ENCODE measurements at places on chromosomes 11 and 22.

GRCh38 chr22:37624876-37625275 lies 14.6 kb upstream of the SH3BP1 start:
- H3K4me3 ChIP-seq, result peak overlapping the region; percentile 79
- peaks cover 13% of the 10 kb centered on the region for H3K36me3 ChIP-seq
- DNase-seq, result no peak
- H3K27ac ChIP-seq, result peak overlapping the region; percentile 95
- no peaks in the 10 kb centered on the region for H3K27me3 ChIP-seq

DNA sequence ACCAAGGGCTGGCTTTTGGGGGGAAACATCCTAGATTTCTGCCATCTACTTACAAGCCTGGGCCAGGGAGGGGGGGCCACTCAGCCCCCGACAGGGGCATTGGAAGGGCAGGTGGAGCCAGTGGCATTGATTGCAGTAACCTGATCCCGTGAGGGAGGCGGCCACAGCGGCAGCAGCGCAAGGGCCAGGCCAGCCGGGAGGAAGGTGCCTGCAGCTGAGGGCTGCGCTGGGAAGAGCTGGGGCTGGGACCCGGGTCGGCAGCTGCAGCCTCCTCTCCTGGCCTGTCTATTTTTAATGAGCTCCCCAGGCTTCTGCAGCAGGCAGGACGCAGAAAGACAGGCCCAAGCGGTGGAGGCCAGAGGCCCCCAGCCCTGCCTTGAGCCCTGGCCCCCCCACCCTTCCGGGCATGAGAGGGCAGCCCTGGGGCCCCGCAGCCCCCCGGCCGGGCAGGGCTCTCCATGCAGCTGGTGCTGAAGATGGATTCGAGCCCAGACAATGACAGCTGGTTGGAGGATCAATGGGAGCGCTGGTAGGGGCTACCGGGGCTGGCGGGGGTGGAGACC lies 10.6 kb downstream of the FREY1 start:
- no peak overlapping the region for H3K4me3 ChIP-seq
- peaks cover 65% of the 10 kb centered on the region for H3K27me3 ChIP-seq
- DNase-seq, result no peak
- H3K27ac ChIP-seq, result no peak overlapping the region
- H3K36me3 ChIP-seq, result peaks cover 11% of the 10 kb centered on the region

- no peak overlapping the region for H3K27ac ChIP-seq
- H3K4me1 ChIP-seq, result peaks cover 17% of the 10 kb centered on the region
- H3K36me3 ChIP-seq, result peaks cover 6% of the 10 kb centered on the region
Measured at GRCh38 chr22:37259540-37260029, 15.5 kb upstream of the RAC2 start.

DNA sequence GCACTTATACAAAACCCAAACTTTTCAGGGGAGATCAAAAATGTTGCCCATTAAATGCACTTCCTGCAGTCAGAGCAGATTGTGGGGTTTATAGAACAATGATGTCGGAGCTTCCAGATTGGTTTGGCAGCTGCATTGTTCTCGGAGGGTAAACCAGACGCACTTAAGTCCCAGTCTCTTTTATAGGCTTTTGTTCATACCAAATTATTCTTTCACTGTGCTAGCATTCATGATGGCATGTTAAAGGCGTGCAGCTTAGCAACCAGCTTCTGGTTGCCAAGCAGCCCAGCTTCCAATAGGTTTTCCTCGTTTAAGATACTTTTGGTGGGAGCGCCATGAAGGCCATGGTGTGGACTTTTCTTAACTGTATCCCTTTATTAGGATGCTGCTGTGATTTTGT lies 40.9 kb downstream of the ZC3H12C start:
- DNase-seq, result no peak
- no peaks in the 10 kb centered on the region for H3K4me1 ChIP-seq
- no peak overlapping the region for H3K4me3 ChIP-seq
- no peaks in the 10 kb centered on the region for H3K36me3 ChIP-seq

GRCh38 chr11:36627006-36627405 lies 29.0 kb upstream of the RAG2 start:
- peaks cover 55% of the 10 kb centered on the region for H3K27me3 ChIP-seq
- H3K27ac ChIP-seq, result no peak overlapping the region
- H3K36me3 ChIP-seq, result no peaks in the 10 kb centered on the region
- no peak for DNase-seq

- no peak overlapping the region for H3K4me3 ChIP-seq
- no peaks in the 10 kb centered on the region for H3K4me1 ChIP-seq
- H3K36me3 ChIP-seq, result peaks cover 3% of the 10 kb centered on the region
- no peak overlapping the region for H3K27ac ChIP-seq
- H3K27me3 ChIP-seq, result no peaks in the 10 kb centered on the region
- no peak for DNase-seq
Measured at GRCh38 chr11:81674211-81674610, 1059.5 kb downstream of the FAM181B start.

GRCh38 chr11:36465449-36466163 lies 44.5 kb downstream of the TRAF6 start:
- no peaks in the 10 kb centered on the region for H3K27me3 ChIP-seq
- H3K27ac ChIP-seq, result peak overlapping the region; percentile 80
- no peak for DNase-seq
- peaks cover 27% of the 10 kb centered on the region for H3K4me1 ChIP-seq
- no peak overlapping the region for H3K4me3 ChIP-seq
- H3K36me3 ChIP-seq, result peaks cover 34% of the 10 kb centered on the region

DNA sequence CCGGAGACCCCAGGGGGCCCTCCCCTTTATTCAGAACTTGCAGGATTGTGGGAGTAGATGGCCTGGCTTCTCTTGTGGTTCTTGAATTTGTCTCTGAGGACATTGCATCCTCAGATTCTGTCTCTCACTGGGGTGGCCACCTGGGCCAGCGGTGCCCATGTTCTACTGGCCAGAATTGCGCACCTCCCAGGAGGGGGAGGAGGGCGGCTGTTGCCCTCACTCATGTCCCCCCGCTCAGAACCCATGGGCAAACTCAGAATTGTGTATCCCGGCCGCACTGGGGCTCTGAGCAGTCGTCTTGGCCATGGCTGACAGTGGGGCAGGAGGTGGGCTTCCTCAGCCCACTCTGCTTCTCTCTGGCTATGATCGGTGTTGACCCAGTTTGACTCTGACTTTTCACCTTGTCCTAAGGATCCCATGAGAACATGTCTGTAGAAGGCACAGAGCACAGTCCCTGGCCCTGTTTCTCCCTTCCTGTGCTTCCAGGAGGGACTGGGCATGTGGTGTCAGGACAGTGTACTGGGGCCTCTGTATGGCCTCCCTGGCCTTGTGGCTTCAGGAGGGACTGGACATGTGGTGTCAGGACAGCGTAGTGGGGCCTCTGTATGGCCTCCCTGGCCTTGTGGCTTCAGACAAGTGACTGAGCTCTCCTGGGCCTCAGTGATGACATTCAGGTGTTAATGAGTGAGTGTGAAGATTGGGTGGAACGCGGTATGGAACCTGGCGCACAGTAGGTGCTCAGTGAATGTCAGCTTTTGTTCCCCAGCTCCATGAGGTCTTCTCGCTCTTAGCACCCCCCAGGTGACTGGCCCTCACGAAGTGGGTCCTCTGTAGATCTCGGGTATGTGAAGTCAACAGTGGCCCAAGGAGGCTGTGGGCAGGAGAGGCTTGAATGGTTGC lies 99.3 kb downstream of the TBC1D22A start:
- peaks cover 35% of the 10 kb centered on the region for H3K4me1 ChIP-seq
- H3K27ac ChIP-seq, result no peak overlapping the region
- peaks cover 4% of the 10 kb centered on the region for H3K36me3 ChIP-seq

GRCh38 chr11:31303644-31304180 lies 65.8 kb downstream of the DCDC1 start:
- DNase-seq, result no peak
- no peak overlapping the region for H3K27ac ChIP-seq
- no peak overlapping the region for H3K4me3 ChIP-seq
- H3K27me3 ChIP-seq, result peaks cover 16% of the 10 kb centered on the region
- no peaks in the 10 kb centered on the region for H3K36me3 ChIP-seq

GRCh38 chr11:104997288-104997687 lies 25.7 kb downstream of the CASP5 start:
- peaks cover 16% of the 10 kb centered on the region for H3K4me1 ChIP-seq
- H3K27ac ChIP-seq, result no peak overlapping the region
- no peaks in the 10 kb centered on the region for H3K27me3 ChIP-seq
- H3K36me3 ChIP-seq, result no peaks in the 10 kb centered on the region
- DNase-seq, result no peak

- peaks cover 44% of the 10 kb centered on the region for H3K36me3 ChIP-seq
- peak; percentile 72 for DNase-seq
- H3K4me3 ChIP-seq, result peak overlapping the region; percentile 80
- no peaks in the 10 kb centered on the region for H3K27me3 ChIP-seq
- H3K4me1 ChIP-seq, result peaks cover 89% of the 10 kb centered on the region
Measured at GRCh38 chr11:128725630-128726319, 31.9 kb downstream of the FLI1 start.

DNA sequence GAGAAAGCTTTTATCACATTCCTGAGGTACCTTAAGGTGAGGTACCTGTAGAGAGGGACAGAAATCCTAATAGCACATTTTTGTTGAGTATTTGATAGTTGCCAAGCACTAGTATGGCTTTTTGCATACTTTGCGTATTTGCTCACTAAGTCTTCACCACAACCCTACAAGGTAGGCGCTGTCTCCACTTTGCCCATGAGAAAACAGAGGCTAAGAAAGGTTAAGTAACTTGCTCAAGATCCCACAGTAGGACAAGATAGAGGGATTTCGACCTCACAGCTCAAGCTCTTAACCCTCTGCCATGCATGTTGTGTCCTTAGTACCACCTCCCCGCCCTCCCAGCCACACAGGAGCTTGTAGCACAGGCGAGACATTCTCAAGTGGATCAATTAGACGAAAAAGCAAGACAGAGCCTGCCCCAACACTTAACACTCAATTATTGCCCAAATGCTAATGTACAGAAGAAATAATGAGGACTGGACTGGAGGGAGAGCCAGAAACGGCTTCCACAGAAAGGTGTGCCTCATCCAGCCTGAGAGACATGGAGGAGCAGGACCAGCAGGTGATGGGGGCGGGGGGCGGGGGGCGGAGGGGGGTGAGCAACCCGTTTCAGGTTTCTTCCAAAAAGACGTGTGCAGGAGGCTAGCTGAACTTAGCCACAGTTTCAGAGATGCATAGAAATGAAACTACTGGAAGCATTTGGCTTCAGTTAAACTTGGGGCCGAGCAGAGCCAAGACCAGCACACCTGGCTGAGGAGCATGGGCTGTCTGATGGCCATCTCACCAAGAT lies 26.7 kb upstream of the CD44 start:
- DNase-seq, result no peak
- H3K27me3 ChIP-seq, result no peaks in the 10 kb centered on the region
- peaks cover 22% of the 10 kb centered on the region for H3K4me1 ChIP-seq

DNA sequence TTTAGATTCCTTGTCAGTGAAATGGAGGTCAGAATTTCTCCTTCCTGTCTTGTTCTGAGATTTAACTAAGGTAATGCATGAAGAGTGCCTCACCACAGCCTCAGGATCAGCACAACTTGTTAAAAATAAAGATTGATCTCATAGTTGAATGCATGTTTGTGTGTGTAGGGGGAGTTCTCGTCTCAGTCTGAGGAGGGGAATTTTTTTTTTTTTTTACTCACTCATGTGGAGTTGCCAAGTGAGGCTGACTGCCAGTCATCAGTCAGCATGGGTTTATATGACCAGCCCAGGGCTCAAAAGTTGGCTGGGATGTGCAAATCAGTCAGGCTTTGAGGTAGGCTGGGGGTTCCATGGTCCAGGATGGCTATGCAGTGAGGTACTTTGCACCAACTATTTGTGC lies 113.2 kb downstream of the FANCF start:
- no peak for DNase-seq
- peaks cover 5% of the 10 kb centered on the region for H3K27me3 ChIP-seq
- no peak overlapping the region for H3K4me3 ChIP-seq
- H3K4me1 ChIP-seq, result no peaks in the 10 kb centered on the region
- H3K36me3 ChIP-seq, result peaks cover 3% of the 10 kb centered on the region

GRCh38 chr11:129705341-129705740 lies 110.3 kb upstream of the TMEM45B start:
- peaks cover 58% of the 10 kb centered on the region for H3K27me3 ChIP-seq
- H3K4me1 ChIP-seq, result no peaks in the 10 kb centered on the region
- H3K36me3 ChIP-seq, result peaks cover 3% of the 10 kb centered on the region
- no peak for DNase-seq
- no peak overlapping the region for H3K4me3 ChIP-seq
- H3K27ac ChIP-seq, result no peak overlapping the region

DNA sequence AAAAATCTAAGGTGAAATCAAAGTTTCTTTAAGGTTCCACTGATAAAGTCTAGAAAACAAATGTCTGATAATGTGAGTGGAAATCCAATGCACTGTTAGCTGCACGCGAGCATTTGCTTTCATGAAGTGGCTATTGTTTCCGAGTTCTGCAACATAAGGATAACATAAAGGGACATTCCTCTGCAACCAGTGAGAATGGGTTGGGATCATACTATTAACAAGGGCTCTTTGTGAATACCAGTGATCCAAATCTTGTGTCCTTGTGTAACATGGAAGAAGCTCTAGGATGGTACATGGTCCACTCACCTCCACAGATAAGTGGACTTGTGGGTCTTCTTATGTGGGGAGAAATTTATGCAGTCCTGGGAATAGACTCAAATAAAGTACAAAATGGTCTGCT lies 24.6 kb downstream of the APIP start:
- no peak for DNase-seq
- no peaks in the 10 kb centered on the region for H3K36me3 ChIP-seq
- no peak overlapping the region for H3K27ac ChIP-seq
- H3K4me3 ChIP-seq, result no peak overlapping the region
- no peaks in the 10 kb centered on the region for H3K27me3 ChIP-seq

- DNase-seq, result no peak
- no peaks in the 10 kb centered on the region for H3K36me3 ChIP-seq
- H3K27ac ChIP-seq, result no peak overlapping the region
- H3K4me1 ChIP-seq, result no peaks in the 10 kb centered on the region
- no peak overlapping the region for H3K4me3 ChIP-seq
Measured at GRCh38 chr11:19853920-19854319, 141.3 kb downstream of the NAV2 start.

DNA sequence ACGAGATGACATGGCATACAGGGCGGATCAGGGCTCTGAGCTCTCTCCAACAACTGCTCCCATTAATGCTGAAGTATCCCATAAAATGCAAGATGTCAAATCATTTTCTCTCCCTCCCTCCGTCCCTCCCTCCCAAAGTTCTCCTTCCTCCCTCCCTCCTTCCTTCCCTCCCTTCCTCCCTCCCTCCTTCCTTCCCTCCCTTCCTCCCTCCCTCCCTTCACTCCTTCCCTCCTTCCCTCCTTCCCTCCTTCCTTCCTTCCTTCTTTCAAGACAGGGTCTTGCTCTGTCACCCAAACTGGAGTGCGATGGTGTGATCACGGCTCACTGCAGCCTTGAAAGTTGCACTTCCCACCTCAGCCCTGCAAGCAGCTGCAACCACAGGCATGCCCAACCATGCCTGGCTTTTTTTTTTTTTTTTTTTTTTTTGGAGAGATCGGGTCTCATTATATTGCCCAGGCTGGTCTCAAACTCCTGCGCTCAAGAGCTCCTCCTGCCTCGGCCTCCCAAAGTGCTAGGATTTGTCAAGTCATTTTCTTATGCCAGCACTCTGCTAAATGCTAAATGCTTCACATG lies 38.2 kb downstream of the TXN2 start:
- no peak overlapping the region for H3K4me3 ChIP-seq
- H3K27me3 ChIP-seq, result no peaks in the 10 kb centered on the region

GRCh38 chr11:86518211-86518610 lies 143.5 kb downstream of the CCDC81 start:
- H3K27ac ChIP-seq, result no peak overlapping the region
- H3K4me1 ChIP-seq, result peaks cover 9% of the 10 kb centered on the region
- no peak for DNase-seq
- H3K4me3 ChIP-seq, result no peak overlapping the region
- H3K36me3 ChIP-seq, result no peaks in the 10 kb centered on the region

Measured in effector memory CD8-positive, alpha-beta T cell (primary cell).